ENCODE measurements at places on chromosomes 3 and 15. TPM values are rescaled to one million over a fixed set of nuclear protein-coding genes. Genes with fewer than 3 reads are reported as not detected.

MNS1 gene
- 7.8 TPM for total RNA-seq

IQCF5 gene
- total RNA-seq: not detected

NGRN gene
- 85.2 TPM for total RNA-seq

LMAN1L gene
- 0.31 TPM for total RNA-seq

C3orf70 gene
- 4.9 TPM for total RNA-seq

FOXL2NB gene
- total RNA-seq: not detected

ASB14 gene
- total RNA-seq: 0.74 TPM

CORO2B gene
- total RNA-seq: 5.9 TPM

GRCh38 chr3:172444821-172445220 lies 3.4 kb downstream of the GHSR start:
- DNase-seq: no peak
- no peak overlapping the region for H3K27ac ChIP-seq
- no peaks in the 10 kb centered on the region for H3K4me1 ChIP-seq

DNA sequence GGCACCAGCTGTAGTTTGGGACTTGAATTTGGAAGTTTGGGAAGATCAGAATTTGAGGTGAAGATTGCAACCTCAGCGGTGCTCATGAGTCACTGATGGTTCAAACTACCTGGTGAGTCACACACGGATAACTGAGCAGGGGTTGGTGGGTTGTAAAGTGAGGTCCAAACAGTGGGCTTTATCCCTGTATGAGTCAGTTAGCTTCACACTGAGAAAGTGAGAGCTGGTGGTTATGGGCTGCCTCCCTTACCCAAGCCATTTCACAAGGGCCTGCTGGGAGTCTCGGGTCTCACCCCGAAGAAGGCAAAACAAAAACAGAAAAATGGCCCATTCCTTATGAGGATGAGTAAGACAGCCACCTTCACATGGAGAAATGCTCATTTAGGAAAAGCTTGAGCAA lies 77.0 kb downstream of the ITGA11 start:
- H3K36me3 ChIP-seq: no peaks in the 10 kb centered on the region
- no peaks in the 10 kb centered on the region for H3K4me1 ChIP-seq
- no peak for DNase-seq
- H3K4me3 ChIP-seq: no peak overlapping the region
- no peaks in the 10 kb centered on the region for H3K27me3 ChIP-seq

DNA sequence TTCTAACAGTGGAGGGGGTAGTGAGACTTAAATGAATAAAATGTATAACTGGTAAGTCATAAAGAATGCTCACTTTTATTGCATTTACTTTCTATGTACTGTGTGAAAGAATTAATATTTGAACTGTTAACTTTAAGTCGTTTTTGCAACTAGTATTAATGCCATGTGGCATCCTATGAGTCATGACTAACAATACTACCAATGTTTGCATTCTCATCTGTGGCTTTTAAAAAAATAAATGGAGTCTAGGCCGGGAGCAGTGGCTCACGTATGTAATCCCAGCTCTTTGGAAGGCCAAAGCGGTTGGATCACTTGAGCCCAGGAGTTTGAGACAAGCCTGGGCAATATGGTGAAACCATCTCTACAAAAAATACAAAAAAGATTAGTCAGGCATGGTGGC lies 5.2 kb downstream of the C3orf49 start:
- no peaks in the 10 kb centered on the region for H3K36me3 ChIP-seq
- H3K27ac ChIP-seq: no peak overlapping the region
- DNase-seq: no peak
- H3K27me3 ChIP-seq: no peaks in the 10 kb centered on the region
- no peaks in the 10 kb centered on the region for H3K4me1 ChIP-seq
- no peak overlapping the region for H3K4me3 ChIP-seq

DNA sequence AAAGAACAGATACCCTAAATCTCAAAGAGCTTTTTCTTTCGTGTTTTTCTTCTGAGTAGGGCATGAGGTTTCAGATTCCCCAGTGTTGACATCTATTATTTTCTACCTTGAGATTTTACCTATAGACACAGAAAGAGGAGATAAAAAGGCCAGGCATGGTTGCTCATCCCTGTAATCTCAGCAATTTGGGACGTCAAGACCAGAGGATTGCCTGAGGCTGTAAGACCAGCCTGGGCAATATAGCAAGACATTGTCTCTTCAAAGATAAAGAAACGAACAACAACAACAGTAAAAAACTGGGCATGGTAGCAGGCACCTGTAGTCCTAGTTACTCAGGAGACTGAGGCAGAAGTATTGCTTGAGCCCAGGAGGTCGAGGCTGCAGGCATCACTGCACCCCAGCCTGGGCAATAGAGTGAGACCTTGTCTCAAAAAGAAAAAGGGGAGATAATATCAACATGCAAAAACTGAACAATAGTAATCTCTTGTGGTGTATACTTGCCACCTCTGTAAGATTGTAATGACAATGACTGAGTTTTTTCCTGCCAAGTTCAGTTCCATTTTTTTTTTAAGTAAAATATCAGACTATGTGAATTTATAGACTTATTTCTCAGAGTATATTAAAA lies 71.3 kb downstream of the MBNL1 start:
- H3K36me3 ChIP-seq: peaks cover 21% of the 10 kb centered on the region
- no peak overlapping the region for H3K27ac ChIP-seq
- no peaks in the 10 kb centered on the region for H3K27me3 ChIP-seq
- H3K4me1 ChIP-seq: no peaks in the 10 kb centered on the region
- no peak for DNase-seq
- no peak overlapping the region for H3K4me3 ChIP-seq

DNA sequence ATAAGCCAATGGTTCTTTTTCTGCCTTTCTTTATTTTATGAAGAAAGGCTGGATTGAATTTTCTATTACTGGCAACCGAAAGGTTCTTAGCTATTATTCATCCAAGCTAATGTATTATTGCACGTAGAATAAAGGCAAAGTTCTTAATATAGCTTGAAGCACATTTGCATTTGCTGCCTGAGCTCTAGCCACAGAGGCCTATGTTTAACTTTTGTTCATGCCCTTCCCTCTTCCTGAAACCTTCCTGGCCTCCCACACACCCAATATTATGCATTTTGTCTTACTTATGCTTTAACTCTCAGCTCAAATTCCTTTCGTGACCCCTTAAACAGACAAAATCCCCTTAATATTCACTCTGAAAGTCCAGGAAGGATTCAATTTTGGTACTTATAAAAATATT lies 71.0 kb upstream of the ZNF280D start:
- no peaks in the 10 kb centered on the region for H3K36me3 ChIP-seq
- no peak overlapping the region for H3K4me3 ChIP-seq
- H3K27ac ChIP-seq: no peak overlapping the region
- H3K4me1 ChIP-seq: no peaks in the 10 kb centered on the region
